ENCODE measurements at places on chromosomes 4 and X.

DNA sequence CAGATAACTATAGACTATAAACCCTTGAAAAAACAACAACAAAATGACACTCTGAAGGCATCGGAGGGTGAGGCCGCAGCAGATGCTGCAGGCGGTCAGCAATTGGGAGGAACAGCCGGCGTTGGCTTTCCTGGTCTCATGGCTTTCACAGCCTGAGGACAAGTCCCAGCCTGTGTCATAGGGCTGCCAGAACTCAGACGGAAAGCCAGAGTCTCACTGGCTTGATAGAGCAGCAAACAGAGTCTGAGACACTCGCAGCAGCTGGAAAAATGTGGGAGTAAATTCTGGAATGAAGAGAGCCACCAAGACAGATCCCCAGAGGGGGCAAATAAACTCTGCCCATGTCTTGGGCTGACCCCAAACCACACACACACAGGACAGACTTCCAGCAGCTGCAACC lies 86.3 kb downstream of the PPP2R2C start:
- no peak for DNase-seq

GRCh38 chrX:10502961-10503360 lies 117.4 kb downstream of the MID1 start:
- DNase-seq, result no peak

GRCh38 chr4:143380629-143381028 lies 44.0 kb downstream of the GAB1 start:
- DNase-seq, result no peak

GRCh38 chr4:147194604-147195003 lies 248.9 kb upstream of the TTC29 start:
- no peak for DNase-seq

DNA sequence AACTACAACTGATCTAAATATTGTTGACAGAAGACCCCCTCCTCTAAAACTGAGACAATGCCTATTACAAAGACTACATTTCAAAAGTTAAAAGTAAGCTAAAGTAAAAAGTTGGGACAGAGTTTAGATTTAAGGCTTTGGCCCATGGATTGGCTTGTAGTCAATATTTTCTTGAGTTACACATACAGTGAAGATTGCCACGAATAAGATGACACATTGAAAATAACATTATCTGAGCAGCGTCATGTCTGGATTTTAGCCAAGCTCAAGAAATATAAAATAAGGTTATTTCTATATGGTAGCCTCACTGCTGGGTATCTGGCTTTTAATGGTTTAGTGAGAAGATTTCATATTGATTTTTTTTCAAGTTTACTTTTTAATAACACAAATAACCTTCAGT lies 266.2 kb upstream of the LDB2 start:
- DNase-seq, result no peak

DNA sequence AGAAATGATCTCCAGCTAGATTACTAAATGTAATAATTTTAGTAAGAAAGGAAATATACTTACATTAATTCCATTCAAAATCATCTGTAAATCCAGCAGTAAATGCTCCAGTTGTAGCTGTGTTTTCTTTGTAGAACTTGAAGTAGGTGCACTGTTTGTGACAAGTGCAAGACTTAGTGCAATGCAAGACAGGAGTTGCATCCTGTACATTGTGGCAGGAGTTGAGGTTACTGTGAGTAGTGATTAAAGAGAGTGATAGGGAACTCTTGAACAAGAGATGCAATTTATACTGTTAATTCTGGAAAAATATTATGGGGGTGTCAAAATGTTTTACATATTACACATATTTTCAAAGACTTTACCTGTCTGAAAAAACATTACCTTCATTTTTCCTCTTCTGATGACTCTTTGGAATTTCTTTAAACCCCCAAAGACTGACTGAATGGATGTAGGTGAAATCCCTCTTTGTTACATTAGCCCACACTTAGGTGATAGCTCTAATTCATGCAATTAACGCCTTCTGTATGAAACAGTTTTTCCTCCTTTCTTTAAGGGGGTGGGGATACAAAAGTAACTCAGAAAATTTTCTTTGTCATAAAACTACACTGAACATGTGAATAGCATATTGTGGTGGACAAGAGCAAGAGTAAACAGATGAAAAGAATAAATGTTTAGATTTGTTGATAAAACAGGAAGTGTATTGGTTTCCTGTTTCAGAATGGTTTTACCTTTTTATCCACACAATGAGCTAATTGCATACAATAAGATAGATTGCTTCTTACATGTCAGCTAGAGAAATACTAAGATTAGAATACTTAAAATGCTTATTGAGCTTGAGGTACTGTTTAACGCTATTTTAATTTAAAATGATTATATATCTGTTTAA lies at the start of gene IL2:
TSS of gene IL2 (minus strand) at position 495 of the 886 bp plus-strand sequence. CDS start at position 210, 285 bp downstream.
- DNase-seq, result no peak

GRCh38 chr4:41693629-41694028 lies 54.9 kb downstream of the PHOX2B start:
- peak; percentile 13 for DNase-seq

DNA sequence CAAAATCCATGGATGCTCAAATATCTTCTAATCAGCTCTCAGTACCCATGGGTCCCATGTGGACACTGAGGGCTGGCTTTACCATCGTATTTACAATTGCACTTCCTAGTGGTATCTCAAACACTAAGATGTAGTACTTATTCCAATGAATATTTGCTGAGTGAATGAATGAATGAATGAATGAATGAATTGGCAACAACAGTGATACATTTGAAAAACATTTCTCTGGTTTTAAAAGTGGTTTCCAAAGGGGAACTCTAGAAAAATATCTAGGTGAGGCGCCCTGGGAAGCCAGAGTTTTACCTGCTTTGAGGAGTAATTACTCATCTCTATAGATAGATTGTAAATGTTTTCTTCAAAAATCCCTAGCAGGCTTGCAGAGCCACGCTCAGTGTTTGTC lies 76.6 kb downstream of the CYTL1 start:
- DNase-seq, result no peak

DNA sequence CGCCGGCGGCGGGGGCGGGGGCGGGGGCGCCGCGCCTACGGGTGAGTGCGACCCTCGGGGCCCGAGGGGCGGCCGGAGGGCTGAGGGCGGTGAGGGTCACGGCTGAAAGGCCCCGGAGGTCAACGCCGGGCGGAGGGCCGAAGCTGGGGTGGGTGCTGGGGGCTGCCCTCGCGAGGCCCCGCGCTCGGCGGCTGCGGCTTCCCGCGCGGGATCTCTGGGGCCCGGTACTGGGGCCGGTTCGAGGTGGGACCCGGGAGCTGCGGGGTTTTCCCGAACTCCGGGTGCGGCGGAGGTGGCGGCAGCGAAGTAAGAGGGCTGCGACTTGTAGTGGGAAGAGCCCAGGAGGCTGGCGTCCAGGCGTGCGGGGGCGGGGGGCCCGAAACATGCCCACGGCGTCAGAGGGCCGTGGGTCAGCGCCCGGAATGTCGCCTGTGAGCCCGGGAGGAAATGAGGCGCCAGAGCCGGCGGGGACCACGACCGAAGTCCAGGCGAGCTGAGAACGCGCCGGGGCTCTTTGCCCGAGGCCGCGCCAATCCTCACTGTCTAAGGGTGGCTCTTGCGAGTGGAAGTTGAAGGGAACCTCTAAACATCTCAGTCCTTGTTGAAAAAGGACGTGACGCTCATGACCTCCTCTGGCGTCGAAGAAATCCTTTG lies 407 bp downstream of the IL13RA1 start:
- DNase-seq, result no peak

- DNase-seq, result no peak
Measured at GRCh38 chrX:46551494-46552128, 6.4 kb upstream of the ZNF674 start.

- DNase-seq, result no peak
Measured at GRCh38 chr4:86482306-86483172, 111.6 kb upstream of the PTPN13 start.

GRCh38 chr4:14143892-14144291 lies 516.4 kb upstream of the BOD1L1 start:
- DNase-seq, result no peak

GRCh38 chr4:29153642-29154041 lies 1566.5 kb upstream of the PCDH7 start:
- no peak for DNase-seq

DNA sequence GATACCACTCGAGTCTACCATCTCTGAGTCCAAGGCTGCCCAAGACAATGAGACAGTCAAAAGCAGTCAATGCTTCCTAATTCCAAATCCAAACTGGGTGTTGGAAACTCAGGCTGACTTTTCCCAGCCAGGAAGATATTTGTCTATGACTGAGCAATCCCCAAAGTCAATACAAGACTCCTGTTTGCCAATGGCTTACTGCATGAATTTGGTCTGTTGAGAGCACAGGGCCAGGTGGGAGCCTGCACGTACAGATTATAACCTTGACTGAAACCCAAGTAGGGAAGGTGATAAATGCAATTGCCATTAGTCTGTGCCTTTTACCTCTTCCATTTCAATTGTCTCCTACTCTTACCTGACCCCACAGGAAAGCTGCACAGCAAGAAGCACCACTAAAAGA lies 72.6 kb upstream of the PPARGC1A start:
- DNase-seq, result no peak

DNA sequence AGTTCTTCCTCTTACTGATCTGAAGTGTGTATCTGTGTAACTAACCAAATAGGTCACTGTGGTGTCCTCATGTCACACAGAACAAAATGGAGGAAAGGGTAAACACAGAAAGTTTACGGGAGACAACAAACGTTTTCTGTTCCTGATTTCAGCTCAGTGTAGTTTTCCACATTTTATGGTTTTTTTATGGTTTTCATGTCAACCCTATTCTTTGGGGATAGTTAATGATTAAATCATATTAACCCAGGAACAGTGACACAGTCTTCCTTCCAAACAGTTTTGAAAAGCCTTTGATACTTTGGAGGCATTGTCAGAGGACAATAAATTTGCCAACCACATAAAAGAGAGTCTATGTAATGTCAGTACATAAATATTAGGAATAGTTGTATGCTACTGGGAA lies 4.2 kb downstream of the LNX1 start:
- no peak for DNase-seq

GRCh38 chr4:145481164-145481941 lies at the start of gene SMAD1:
SMAD1 (plus strand) TSS chr4:145481853; CDS start chr4:145514614, 32,761 bp downstream.
- DNase-seq, result peak; percentile 78

GRCh38 chr4:182189103-182189878 lies 53.9 kb upstream of the TENM3 start:
- DNase-seq, result no peak

GRCh38 chr4:26727844-26728243 lies 132.8 kb upstream of the STIM2 start:
- DNase-seq, result no peak

All from erythroblast (primary cell).